ENCODE measurements at places on chromosomes 13 and 19.

GRCh38 chr13:26584713-26585112 lies 27.2 kb downstream of the WASF3 start:
- DNase-seq = no peak

- DNase-seq = no peak
Measured at GRCh38 chr13:29844441-29844840, 6.0 kb downstream of the UBL3 start.

GRCh38 chr13:57470491-57470890 lies 161.1 kb upstream of the PCDH17 start:
- DNase-seq = no peak

- no peak for DNase-seq
Measured at GRCh38 chr13:42753697-42754096, 27.7 kb upstream of the FAM216B start.

GRCh38 chr13:106471957-106472543 lies 63.4 kb downstream of the EFNB2 start:
- DNase-seq = no peak

DNA sequence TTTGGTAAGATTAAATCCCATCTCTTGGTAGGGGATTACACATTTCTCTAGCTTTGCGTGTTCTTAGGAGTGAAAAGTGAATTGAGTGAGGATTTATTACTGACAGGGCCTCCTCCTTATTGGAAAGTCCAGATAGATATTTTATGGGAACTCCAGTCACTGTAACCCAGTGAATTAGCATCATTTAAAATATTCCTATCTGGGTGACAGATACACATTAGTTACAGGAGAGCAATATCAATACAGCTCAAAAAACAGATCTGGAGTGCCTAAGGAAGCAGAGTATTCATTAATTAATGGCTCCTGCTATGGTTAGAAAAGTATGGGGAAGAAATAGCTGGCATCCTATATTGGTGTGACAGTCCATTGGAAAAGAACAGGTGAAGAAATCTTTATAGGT lies 248.2 kb downstream of the SLITRK6 start:
- DNase-seq = no peak

DNA sequence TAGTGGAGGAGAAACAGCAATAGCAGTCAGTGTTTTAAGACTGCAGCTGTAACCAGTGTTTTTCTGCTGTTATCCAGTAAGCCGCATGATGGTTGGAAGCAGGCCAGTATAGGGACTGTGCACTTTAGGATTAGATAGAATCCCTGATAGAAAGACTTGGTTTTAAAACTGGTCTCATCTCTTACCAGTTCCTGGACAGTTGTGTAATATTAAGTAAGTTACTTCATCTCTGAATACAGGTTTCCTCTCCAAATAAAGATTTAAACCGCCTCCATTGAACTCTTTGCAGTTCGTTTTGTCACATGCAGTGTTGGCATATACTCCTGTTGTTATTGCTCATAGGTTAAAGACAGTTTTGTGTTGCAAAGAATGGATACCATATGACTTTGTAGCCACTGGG lies 25.6 kb downstream of the URI1 start:
- DNase-seq = no peak

- DNase-seq = no peak
Measured at GRCh38 chr13:50419896-50420295, 404.7 kb downstream of the KCNRG start.

Measured in stimulated activated CD8-positive, alpha-beta memory T cell treated with anti-CD3 and anti-CD28 coated beads, Interleukin-15, amount 100 ng/mL, for 1 hour (primary cell).